ENCODE measurements at places on chromosomes 3 and 15. TPM values are rescaled to one million over a fixed set of nuclear protein-coding genes. Genes with fewer than 3 reads are reported as not detected.
A peak's percentile ranks its signal among the peaks of the same experiment; 100 is the strongest.

Gene RARRES1
- total RNA-seq, result not detected

GRCh38 chr3:153221748-153222162 is 59.7 kb downstream of the RAP2B start:
- H3K4me1 ChIP-seq, result peaks cover 37% of the 10 kb centered on the region
- H3K4me3 ChIP-seq, result peak overlapping the region; percentile 78
- peak overlapping the region; percentile 98 for H3K27ac ChIP-seq
- H3K36me3 ChIP-seq, result peaks cover 4% of the 10 kb centered on the region
- no peaks in the 10 kb centered on the region for H3K27me3 ChIP-seq

DNA sequence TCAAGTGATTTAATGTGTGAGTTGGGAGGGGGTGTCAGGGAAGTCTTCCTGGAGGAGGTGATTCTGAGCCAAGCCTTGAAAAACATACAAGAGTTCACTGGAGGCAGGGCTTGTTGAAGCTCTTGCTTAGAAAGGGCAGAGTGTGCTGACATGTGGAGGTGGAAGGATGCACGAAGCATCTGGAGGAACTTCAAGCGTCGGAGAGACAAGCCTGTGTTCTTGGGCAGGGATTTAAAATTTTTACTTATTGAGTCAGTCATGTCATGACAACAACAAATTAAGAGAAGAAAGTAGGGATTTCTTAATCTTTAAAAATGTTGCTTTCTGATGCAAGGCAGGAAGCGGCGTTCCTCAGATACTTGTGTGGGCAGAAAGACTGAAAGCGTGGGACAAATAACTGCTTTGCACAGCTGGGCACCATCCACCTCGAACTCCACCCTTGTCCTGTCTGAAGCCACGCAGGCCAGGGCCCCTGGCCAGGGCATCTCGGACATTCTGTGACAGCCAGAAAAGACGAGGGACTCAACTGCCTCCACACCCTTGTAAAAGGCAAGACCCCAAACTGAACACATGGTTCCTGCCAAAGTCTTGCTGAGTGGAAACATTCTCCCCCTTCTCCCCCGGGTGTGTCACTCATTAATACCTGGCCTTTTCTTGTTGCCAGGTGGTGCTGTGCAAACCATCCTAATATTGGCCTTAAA is 6.9 kb upstream of the IL16 start:
- H3K27ac ChIP-seq, result no peak overlapping the region
- no peak for DNase-seq
- peaks cover 6% of the 10 kb centered on the region for H3K4me1 ChIP-seq
- peaks cover 2% of the 10 kb centered on the region for H3K36me3 ChIP-seq

GRCh38 chr3:195394700-195395099 is 48.1 kb downstream of the ACAP2 start:
- H3K4me1 ChIP-seq, result peaks cover 27% of the 10 kb centered on the region
- H3K4me3 ChIP-seq, result no peak overlapping the region
- H3K27ac ChIP-seq, result peak overlapping the region; percentile 21
- no peaks in the 10 kb centered on the region for H3K36me3 ChIP-seq
- no peaks in the 10 kb centered on the region for H3K27me3 ChIP-seq

DNA sequence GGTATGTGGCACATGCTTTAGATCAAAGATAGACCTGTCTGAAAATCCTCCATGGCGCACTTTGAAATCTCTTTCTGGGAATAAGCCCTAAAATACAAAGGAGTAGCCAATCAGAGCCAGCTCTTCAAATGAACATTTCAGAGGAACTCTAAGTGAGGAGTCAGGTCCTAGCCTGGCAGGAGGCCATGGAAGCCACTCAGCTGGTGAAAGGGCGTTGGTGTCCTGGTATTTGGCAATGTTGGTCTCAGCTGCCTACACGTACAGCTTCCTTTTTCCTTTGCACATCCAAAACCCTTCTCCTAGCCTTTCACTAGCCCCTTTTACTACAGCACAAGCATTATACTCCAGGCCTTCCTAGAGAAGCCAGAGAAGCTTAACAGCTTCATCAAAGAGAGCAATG is 5.5 kb downstream of the WDR73 start:
- DNase-seq, result no peak
- peaks cover 7% of the 10 kb centered on the region for H3K36me3 ChIP-seq
- H3K4me3 ChIP-seq, result no peak overlapping the region
- peak overlapping the region; percentile 60 for H3K27ac ChIP-seq
- no peaks in the 10 kb centered on the region for H3K27me3 ChIP-seq

Gene NRROS
- total RNA-seq, result 15.5 TPM

Gene CHAC1
- 0.70 TPM for total RNA-seq

- DNase-seq, result no peak
- no peaks in the 10 kb centered on the region for H3K27me3 ChIP-seq
- no peak overlapping the region for H3K4me3 ChIP-seq
- no peaks in the 10 kb centered on the region for H3K36me3 ChIP-seq
- no peak overlapping the region for H3K27ac ChIP-seq
Measured at GRCh38 chr3:17638356-17638755, 104.1 kb downstream of the TBC1D5 start.

Gene CEMIP
- total RNA-seq, result 0.15 TPM

GRCh38 chr3:61530355-61530754 is 31.0 kb upstream of the PTPRG start:
- no peaks in the 10 kb centered on the region for H3K36me3 ChIP-seq
- no peaks in the 10 kb centered on the region for H3K27me3 ChIP-seq
- no peaks in the 10 kb centered on the region for H3K4me1 ChIP-seq
- no peak overlapping the region for H3K4me3 ChIP-seq

Gene GASK1A
- total RNA-seq, result not detected

GRCh38 chr3:117927825-117928224 is 1106.8 kb downstream of the IGSF11 start:
- no peak for DNase-seq
- H3K4me1 ChIP-seq, result no peaks in the 10 kb centered on the region
- no peaks in the 10 kb centered on the region for H3K36me3 ChIP-seq
- no peaks in the 10 kb centered on the region for H3K27me3 ChIP-seq
- H3K27ac ChIP-seq, result no peak overlapping the region

DNA sequence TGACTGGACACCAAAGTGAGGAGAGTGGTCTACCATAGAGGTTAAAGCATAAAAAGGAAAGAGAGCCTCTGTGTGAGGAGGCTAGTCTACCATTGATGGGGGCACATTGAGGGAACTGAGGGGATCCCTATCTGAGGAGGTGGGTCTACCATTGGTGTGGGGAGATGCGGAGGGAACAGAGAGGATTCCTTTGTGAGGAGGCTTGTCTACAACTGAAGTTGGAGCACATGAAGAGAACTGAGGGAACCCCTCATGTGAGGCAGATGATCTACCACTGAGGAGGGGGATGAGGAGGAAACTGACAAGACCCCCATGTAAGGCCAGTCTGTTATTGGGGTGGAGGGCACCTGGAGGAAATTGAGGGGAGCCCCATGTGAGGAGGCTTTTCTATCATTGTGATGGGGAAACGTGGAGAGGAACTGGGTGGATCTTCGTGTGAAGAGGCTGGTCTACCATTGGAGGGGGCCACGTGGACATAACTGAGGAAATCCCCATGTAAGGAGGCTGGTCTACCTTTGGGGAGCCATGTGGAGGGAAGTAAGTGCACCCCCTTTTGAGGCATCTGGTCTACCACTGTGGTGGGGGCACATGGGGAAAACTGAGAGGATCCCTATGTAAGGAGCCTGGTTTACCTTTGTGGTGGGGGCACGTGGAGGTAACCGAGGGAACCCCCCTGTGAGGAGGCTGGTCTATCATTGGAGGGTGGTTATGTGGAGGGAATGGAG is 160.1 kb downstream of the FBLN2 start:
- no peaks in the 10 kb centered on the region for H3K4me1 ChIP-seq
- no peak overlapping the region for H3K4me3 ChIP-seq
- no peak overlapping the region for H3K27ac ChIP-seq
